Activated naive CD4-positive, alpha-beta T cell treated with anti-CD3 and anti-CD28 coated beads, Interleukin-2, amount 50 U/mL, for 16 hours (primary cell): ENCODE measurements at places on chromosomes 2 and 18.

GRCh38 chr2:196925051-196925767, 1.3 kb downstream of the PGAP1 start:
- no peak for DNase-seq

DNA sequence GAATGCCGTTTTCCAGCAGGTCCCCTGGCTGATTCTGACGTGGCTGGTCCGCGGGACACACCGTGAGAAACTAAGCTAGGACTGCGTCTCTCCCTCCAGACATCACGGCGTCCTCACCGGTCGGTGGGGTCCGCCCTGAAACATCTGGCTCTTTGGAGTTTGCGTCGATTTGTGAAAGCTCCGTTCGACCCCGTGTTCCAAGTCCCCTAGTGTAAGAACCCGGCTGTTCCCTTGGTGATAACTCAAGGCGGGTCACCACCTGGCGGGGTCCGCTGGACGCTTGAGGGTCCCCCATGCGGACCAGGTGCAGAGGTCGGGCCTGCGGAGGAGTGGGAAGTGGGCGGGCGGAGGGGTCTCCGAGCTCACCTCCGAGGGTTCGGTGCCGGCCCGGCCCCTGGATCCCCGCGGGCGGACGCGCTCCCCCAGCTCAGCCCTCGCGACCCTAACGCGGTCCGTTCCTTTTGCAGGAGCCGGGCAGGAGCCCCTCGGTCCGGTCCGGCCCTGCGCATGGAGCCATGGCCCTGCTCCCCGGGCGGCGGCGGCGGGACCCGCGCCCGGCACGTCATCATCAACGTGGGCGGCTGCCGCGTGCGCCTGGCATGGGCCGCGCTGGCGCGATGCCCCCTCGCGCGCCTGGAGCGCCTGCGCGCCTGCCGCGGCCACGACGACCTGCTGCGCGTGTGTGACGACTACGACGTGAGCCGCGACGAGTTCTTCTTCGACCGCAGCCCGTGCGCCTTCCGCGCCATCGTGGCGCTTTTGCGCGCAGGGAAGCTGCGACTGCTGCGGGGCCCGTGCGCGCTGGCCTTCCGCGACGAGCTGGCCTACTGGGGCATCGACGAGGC, 65.6 kb downstream of the KCNG2 start:
- DNase-seq = no peak

DNA sequence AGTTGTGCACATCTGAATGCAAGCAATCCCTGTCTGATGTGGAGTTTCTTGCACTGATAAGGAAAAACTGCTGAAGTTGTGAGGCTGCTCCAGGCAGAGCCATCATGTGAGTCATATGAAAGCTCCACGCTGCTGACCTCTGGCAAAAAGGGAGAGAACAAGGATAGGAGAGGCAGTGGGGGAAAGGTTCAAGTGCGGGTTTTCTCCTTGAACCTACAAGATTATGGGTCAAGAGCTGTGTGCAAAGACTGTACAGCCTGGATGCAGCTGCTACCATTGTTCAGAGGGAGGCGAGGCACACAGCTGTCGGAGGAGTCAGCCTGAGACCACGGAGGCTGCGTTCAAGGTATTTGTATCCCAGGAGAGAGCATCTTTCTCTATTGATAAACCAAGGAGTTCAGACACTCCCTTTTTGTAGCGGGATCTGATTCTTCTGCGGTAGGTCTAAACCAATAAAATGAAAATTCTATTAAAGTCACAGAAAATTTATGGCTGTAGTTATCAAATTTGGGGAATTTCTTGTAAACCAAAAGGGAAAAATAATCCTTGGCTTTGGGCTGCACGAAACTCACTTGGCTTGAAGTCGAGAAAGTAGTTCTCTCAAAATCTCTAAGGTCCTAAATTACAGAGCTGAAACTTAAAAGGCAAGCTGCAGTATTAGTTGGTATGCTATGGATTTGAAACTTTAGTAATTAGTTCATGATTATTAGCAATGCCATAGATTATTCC, at the start of gene CDK15:
CDK15 (plus strand) TSS at position 96 of the 729 bp plus-strand sequence; CDS start at position 224, 128 bp downstream.
- no peak for DNase-seq

GRCh38 chr2:54482715-54483114, 26.6 kb downstream of the SPTBN1 start:
- no peak for DNase-seq

- peak; percentile 45 for DNase-seq
These were observed 2.8 kb upstream of the CTDSP1 start for GRCh38 chr2:218396688-218397462.

DNA sequence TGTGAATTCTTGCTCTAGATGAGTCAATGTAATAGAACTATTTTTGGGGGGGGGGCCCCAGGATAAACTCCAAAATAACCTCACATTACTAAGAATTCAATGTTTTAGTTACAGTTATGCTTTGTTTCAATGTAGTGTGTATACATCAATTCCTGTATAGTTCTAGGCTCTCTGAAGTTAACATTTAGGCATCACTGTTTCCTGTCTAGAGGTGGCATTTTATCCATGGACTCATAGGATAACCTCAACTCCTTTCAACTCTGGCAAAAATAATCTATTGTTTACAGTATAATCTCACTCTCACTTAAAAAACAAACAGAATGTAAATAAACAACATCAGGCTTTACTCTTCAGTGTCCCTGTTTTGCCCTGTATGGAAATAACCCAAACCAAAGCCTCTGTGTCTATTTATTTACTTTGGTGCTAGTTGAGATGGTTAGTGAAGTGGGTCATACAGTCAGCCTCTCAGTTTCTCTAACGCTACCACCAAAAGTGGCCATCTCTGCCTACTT, 79.3 kb upstream of the MMADHC start:
- DNase-seq = no peak

DNA sequence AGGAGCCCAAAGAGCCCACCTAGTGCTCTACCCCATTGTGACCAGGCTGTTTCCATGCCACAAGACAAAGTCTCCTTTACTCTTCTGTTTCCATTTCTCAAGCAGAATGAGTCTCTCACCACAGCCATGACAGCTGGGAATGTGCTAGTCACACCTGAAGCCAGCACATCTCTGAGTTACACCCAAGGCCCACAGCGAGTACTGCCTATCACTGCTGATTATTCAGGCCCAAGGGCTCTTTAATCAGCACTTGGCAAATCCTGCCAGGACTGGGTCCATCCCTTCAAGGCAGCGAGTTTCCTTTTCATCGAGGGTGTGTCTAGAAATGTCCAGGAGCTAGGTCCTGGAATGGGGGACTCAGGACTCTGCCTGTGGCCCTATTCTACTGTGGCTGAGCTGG, 14.6 kb upstream of the PPP1R1C start:
- no peak for DNase-seq

DNA sequence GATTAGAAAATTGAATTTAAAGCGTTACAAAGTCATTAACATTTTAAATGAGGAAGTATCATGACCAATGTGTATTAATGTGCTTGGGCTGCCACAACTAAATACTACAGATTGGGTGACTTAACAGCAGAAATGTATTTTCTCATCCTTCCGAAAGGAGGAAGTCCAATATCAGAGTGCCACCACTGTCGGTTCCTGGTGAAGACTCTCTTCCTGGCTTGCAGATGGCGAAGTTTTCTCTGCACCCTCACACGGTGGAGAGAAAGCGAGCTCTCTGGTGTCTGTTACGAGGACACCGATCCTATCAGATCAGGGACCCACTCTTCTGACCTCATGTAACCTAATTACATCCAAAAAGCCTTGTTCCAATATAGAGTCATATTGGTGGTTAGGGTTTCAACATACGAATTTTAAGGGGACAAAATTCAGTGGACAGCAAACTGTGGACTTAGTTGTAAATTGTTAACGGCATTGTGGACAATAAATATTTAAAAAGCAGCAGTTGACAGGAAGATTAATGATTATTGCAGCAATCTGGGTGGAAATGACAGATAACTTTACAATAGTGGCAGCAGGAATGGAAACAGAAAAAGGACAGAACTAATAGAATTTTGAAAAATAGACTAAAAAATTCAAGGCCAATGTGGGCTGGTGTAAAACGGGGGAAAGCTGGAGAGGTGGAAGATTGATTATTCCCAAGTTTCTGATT, 35.1 kb upstream of the CYRIA start:
- DNase-seq = no peak

- no peak for DNase-seq
These were observed 473.3 kb downstream of the SPAG16 start for GRCh38 chr2:213757525-213757924.

DNA sequence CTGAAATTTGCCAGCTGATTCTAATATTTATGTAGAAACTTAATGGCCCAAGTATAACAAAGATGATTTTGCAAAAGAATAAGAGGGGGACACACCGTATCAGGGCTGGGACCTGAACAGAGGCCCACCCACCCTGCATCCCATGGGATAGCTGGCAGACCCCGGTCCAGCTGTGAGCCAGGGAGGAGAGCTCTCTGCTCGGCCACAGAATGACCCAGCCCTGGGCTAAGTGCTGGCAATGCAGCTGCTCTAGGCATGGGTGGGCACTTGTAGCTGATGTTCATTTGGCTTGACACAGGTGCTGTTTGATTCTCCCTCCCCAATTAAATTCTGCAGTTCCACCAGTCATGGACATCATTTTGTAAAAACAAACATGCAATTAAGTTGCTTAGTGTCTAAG, 522.8 kb upstream of the RAB6C start:
- no peak for DNase-seq

- DNase-seq = no peak
These were observed 26.0 kb downstream of the CTAGE1 start for GRCh38 chr18:22391407-22392345.

DNA sequence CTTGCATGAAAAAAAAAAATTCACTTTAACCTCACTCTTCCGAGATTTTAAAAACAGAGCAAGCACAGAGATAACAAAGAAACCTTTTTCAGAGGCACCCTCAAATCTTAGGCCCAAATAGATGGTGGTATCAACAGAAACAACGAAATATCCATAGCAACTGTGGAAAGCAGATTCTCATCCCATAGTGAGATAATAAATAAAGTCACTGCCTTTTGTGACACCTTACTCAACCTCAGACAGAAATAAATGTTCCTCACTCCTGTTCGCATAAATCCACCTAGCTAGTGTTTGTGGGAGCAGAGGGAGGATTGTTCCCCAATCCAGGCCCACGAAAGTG, 60.9 kb upstream of the RTN4 start:
- no peak for DNase-seq

GRCh38 chr2:72183016-72183415, 35.4 kb upstream of the CYP26B1 start:
- DNase-seq = no peak

GRCh38 chr2:73218298-73218697, 4.3 kb downstream of the SMYD5 start:
- no peak for DNase-seq

DNA sequence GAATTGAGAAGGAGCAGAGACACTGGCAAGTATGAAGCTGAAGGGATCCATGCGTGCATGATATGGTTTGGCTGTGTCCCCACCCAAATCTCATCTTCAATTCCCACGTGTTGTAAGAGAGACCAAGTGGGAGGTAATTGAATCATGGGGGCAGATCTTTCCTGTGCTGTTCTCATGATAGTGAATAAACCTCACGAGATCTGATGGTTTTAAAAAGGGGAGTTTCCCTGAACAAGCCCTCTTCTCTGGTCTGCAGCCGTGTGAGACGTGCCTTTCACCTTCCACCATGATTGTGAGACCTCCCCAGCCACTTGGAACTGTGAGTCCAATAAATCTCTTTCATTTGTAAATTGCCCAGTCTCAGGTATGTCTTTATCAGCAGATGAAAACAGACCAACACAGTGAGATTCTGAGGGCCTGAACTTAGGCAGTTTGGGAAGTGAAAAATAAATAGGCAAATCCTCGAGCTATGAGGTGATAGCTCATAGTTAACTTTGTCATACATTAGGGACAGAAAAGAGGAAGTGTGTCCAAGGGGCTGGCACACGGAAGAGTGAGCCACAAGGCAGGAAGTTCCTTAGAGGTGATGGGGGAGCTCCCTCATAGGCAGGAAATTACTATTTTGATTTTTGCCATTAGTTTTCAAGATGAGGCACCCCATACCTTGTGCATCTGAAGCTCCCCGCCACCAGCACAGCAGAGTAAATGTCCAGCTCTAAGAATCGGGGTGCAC, 658.8 kb upstream of the ID2 start:
- no peak for DNase-seq
